ENCODE measurements at places on chromosomes 11 and 22.

DNA sequence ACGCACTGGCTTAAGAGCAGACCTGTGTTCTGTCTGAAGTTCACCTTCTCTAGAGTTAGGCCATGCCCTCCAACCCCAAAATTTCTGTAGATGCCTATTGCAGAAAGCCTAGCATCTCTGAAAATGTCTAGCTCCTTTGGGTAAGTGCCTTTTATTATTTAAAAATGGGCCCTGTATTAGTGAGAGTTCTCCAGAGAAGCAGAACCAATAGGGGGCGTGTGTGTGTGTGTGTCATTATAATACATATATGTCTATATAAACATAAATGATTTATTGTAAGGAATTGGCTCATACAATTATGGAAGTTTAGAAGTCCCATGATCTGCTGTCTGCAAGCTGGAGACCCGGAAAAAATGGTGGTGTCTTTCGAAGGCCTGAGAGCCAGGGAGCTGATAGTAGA is 144.7 kb downstream of the TTC17 start:
- no peak for DNase-seq

DNA sequence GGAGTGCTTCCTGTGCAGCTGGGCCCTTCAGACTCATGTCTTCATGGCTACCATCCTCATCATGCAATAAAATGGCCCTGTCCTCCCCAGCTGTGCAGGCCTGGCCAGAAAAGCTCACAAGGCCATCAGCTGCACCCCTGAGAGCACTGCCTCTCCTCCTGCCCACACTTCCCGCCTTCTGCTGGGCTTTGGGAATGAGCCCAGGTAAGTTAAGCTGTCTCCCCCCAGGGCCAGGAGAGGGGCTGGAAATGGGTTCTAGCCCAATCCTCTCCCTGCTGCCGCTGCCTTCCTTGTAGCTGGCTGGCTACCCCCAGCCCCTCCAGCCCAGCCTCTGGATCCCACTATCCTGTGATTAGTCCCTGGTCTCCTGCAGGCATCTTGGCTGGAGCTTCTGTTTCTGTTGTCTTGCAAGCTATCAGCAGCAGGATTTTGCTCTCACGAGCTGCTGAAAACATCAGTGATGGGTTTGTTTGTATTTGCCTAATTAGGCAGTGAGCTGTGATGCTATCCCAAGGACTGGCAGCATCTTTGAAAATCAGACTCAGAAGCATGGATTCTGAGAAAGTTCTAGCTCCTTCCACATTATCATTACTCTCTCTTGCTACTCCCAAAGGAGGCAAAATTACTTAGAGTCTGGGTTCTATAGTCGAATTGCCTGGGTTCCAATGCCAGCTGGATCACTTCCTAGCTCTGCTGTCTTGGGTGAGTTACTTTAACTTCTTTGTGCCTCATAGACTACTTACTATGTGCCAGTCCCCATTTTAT is 168.1 kb downstream of the ST3GAL4 start:
- DNase-seq: no peak

DNA sequence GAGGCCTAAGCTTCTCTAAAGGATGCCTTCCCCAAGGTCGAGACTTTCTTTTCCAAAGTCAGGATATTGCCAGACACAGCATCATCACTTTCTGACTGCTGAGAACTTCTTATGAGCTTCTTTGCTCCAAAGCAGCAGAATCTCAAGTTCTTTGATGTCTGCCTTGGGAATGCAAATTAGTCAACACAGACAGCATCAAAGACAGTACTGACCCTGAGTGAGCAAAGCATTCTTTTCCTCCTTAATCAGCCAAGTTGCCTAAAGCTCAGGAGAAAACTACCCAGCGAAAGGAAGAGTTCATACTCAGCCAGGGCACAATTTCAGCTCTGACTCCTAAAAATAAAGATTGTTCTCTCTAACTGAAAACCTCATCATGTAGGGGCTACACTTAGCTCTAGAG is 98.0 kb downstream of the SLC36A4 start:
- no peak for DNase-seq

DNA sequence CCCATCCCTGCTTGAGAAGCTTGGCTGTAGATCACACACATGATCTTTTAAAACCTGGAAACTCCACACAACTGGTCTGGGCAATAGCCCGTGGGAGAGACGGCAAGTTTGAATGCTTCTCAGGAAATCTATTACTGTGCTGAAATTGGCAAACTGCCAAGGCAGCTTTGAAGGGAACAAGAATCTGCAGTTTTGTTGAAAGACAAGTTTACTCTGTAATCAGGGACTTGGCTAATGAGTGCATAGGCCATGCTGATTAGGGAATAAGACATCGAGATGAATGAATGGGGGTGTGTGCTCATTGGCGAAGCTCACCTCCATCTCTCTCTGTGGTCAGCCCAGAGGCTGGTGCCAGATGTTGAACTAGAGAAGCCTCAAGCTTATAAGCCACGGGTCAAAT is 218.8 kb downstream of the HIPK3 start:
- DNase-seq: no peak

DNA sequence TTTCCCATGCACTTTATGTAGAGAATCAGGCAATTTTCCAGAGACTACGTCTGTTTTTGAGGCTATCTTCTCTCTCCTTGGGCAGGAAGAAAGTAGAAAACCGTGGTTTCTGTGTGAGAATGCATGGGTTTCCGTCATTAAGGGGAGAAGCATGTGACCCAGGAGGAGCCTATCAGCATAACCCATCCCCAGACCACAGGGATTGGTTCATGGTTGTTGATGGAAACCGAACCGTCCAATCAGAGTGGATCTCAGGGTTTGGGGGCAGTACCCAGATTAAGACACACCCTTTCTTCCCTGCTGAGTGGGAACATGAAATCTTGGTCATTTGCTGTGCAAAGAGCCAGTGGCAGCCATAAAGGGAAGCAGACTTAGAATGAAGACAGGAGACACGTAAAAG is 517.8 kb downstream of the MN1 start:
- DNase-seq: no peak

DNA sequence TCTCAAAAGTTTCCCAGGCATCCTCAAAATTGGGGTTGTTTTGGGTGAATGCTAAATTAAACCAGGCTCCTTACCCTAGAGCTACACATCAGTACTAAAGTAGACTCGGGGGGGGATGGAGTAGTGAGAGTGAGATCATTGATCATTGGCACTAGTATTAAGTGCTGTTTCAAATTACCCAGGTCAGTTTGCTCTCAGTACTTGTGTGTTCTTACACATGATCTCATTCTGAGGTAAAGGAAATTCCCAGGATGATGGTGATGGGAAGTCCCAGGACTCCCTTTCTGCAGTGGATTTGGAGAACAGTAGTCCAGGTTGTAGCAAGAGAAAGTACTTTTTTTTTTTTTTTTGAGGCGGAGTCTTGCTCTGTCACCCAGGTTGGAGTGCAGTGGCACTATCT is 12.5 kb downstream of the RBM4 start:
- DNase-seq: no peak

GRCh38 chr22:27973846-27974245 is 54.8 kb upstream of the PITPNB start:
- DNase-seq: no peak
